ENCODE measurements at places on chromosomes 2 and 18. TPM values are rescaled to one million over a fixed set of nuclear protein-coding genes. Genes with fewer than 3 reads are reported as not detected.
A peak's percentile ranks its signal among the peaks of the same experiment; 100 is the strongest.

DNA sequence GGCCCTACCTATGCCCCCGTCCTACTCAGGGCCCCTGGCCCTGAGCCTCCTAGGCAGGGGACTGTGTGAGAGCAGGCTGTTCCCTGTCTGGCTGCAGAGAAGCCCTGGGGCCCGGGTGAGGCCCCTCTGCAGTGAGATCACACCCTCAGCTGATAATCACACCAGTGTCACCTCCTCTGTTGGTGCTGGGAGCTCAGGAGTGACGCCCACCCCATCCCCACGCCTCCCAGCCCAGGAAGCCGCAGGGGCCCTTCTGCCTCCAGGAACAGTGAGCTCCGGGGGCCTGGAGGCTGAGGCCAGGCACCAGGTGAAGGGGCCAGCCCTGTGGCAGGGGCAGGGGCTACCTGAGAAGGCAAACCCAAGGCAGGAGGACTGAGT lies 20.0 kb downstream of the KCNIP3 start:
- no peak overlapping the region for H3K4me3 ChIP-seq
- H3K27me3 ChIP-seq = no peaks in the 10 kb centered on the region
- no peaks in the 10 kb centered on the region for H3K36me3 ChIP-seq
- no peak overlapping the region for H3K27ac ChIP-seq
- H3K4me1 ChIP-seq = no peaks in the 10 kb centered on the region

DNA sequence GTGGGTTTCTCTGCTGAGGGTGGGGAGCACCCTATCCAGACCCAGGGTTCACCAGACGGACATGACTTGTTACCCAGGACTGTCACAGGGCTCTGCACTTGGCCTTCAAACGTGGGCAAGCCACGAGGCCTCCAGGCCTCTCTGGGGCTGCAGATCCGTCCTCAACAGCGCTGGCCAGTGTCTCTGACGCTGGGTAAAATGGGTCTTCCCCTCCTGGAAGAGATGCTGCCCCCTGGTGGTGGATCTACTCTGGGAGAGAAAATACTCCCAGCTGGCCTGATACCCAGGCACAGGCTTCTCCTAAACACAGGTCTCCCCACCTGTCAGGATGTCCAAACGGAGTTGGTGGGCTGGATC lies 3.7 kb downstream of the GPR17 start:
- no peak overlapping the region for H3K4me3 ChIP-seq
- H3K27ac ChIP-seq = no peak overlapping the region
- H3K4me1 ChIP-seq = peaks cover 10% of the 10 kb centered on the region
- no peaks in the 10 kb centered on the region for H3K36me3 ChIP-seq
- H3K27me3 ChIP-seq = no peaks in the 10 kb centered on the region

- H3K36me3 ChIP-seq = no peaks in the 10 kb centered on the region
- no peak for DNase-seq
- no peak overlapping the region for H3K4me3 ChIP-seq
- H3K27ac ChIP-seq = no peak overlapping the region
These were observed 15.7 kb upstream of the ACVR2A start for GRCh38 chr2:147829106-147829505.

GRCh38 chr2:239208465-239209180 lies 192.2 kb downstream of the HDAC4 start:
- H3K27me3 ChIP-seq = no peaks in the 10 kb centered on the region
- no peak overlapping the region for H3K27ac ChIP-seq
- H3K36me3 ChIP-seq = no peaks in the 10 kb centered on the region

DNA sequence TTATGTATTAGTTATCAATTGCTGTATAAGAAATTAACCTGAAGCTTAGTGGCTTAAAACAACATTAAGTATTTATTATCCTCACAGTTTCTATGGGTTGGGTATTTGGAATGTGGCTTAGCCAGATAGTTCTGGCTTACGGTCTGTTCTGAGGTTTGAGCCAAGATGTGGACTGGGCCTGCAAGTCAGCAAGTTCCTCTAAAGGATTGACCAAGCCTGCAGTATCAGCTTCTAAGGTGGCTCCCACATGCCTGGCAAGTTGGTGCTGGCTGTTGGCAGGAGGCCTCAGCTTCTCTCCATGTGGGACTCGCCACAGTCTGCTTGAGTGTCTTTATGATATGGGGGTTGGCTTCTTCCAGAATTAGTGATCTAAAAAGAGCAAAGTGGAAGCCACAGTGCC lies 45.0 kb upstream of the TCF4 start:
- H3K27ac ChIP-seq = no peak overlapping the region
- DNase-seq = no peak
- no peaks in the 10 kb centered on the region for H3K4me1 ChIP-seq
- no peaks in the 10 kb centered on the region for H3K27me3 ChIP-seq
- H3K4me3 ChIP-seq = no peak overlapping the region
- no peaks in the 10 kb centered on the region for H3K36me3 ChIP-seq

- H3K27ac ChIP-seq = no peak overlapping the region
- no peaks in the 10 kb centered on the region for H3K36me3 ChIP-seq
These were observed 23.5 kb downstream of the IGFBP5 start for GRCh38 chr2:216671791-216672343.

- no peak overlapping the region for H3K27ac ChIP-seq
- peak overlapping the region; percentile 11 for H3K4me3 ChIP-seq
- DNase-seq = peak; percentile 47
- H3K4me1 ChIP-seq = peaks cover 15% of the 10 kb centered on the region
- peaks cover 8% of the 10 kb centered on the region for H3K27me3 ChIP-seq
These were observed 47.5 kb upstream of the SP3 start for GRCh38 chr2:174012347-174013314.

DNA sequence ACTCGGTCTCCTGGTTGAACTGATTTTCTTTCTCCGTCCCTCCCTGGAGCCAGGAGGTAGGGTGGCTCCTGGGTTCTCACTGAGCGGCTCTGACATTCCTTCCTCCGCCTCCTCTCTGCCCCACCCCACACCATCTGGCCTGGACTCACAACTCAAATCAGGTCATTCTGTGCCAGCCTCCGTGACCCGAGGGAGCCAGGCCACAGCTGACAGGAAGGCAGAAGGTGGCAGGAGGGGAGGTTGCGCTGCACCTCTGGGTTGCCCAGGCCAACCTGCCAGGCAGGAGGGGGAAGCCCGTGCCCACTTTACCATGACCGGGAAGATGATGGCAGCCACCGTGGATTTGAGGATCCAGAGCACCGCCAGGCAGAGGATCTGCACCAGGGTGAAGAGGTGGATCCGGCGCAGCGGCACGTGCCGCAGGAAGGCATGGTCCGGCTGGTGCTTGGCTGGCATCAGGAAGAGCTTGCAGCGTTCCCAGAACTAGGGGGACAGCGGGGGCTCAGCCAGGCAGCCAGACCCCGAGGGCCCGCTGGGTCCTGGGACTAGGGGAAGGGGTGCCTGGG lies 28.3 kb downstream of the MTHFD2 start:
- H3K27me3 ChIP-seq = no peaks in the 10 kb centered on the region
- H3K4me1 ChIP-seq = no peaks in the 10 kb centered on the region
- no peak overlapping the region for H3K27ac ChIP-seq
- no peaks in the 10 kb centered on the region for H3K36me3 ChIP-seq
- no peak overlapping the region for H3K4me3 ChIP-seq

- no peak for DNase-seq
- H3K36me3 ChIP-seq = no peaks in the 10 kb centered on the region
- H3K4me3 ChIP-seq = no peak overlapping the region
- no peak overlapping the region for H3K27ac ChIP-seq
- H3K27me3 ChIP-seq = peaks cover 2% of the 10 kb centered on the region
These were observed 240.7 kb downstream of the SH3RF3 start for GRCh38 chr2:109369671-109370191.

GRCh38 chr18:80147037-80147417 lies 38.0 kb downstream of the ADNP2 start:
- H3K4me1 ChIP-seq = peaks cover 15% of the 10 kb centered on the region
- DNase-seq = peak; percentile 20
- H3K27me3 ChIP-seq = peaks cover 9% of the 10 kb centered on the region
- peak overlapping the region; percentile 74 for H3K4me3 ChIP-seq
- peaks cover 7% of the 10 kb centered on the region for H3K36me3 ChIP-seq
- no peak overlapping the region for H3K27ac ChIP-seq

- peak overlapping the region; percentile 61 for H3K4me3 ChIP-seq
- H3K27me3 ChIP-seq = no peaks in the 10 kb centered on the region
- peaks cover 50% of the 10 kb centered on the region for H3K36me3 ChIP-seq
- H3K27ac ChIP-seq = peak overlapping the region; percentile 93
These were observed 35.1 kb downstream of the GALM start for GRCh38 chr2:38700881-38701458.

DNA sequence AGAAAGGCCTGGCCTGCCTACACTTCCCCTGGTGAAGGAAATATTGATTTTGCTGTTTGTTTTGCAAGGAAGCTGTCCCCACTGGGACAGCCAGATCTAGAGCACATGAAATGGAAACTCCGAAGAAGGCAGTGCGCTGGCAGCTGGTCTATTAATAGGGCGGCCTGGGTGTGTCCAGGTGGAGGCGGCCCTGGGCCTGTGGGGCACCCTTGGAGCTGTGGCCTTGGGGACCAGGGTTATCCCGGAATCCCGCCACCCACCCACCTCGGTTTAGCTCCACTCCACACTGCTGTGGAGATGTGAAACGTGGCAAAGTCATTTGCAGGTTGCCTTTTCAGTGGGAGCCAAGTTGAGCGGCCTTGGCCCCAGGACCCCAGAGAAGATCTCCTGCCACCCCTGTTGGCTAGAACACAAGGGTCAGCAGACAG lies 204.3 kb downstream of the KLHL29 start:
- no peaks in the 10 kb centered on the region for H3K4me1 ChIP-seq
- H3K4me3 ChIP-seq = no peak overlapping the region
- H3K36me3 ChIP-seq = no peaks in the 10 kb centered on the region
- H3K27ac ChIP-seq = no peak overlapping the region
- H3K27me3 ChIP-seq = no peaks in the 10 kb centered on the region

GRCh38 chr18:77762642-77763041 lies 513.0 kb downstream of the GALR1 start:
- H3K4me3 ChIP-seq = no peak overlapping the region
- no peaks in the 10 kb centered on the region for H3K36me3 ChIP-seq
- H3K27me3 ChIP-seq = peaks cover 20% of the 10 kb centered on the region
- no peak for DNase-seq

- H3K36me3 ChIP-seq = no peaks in the 10 kb centered on the region
- H3K4me1 ChIP-seq = peaks cover 15% of the 10 kb centered on the region
- H3K4me3 ChIP-seq = no peak overlapping the region
- DNase-seq = no peak
- peaks cover 8% of the 10 kb centered on the region for H3K27me3 ChIP-seq
- H3K27ac ChIP-seq = no peak overlapping the region
These were observed 26.5 kb downstream of the CRACDL start for GRCh38 chr2:98909317-98910211.

DNA sequence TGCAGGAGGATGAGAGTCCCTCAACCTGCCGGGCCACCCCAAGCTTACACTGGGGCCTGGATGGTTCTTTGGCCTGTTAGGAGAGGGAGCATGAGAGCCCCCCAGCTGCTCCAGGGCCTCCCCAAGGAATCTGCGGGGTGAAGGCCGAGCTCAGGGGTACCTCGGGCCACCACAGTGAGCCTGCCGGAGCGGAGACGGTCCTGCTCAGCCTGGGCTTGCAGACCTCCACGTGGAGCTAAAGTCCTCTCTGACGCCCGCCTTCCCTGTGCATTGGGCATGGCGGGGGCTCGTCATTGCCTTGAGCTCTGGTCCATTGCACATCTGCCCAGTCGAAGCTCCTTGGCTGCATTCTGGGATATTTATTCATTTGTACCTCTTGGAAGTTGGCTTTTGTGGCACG lies 62.7 kb downstream of the ASB1 start:
- peaks cover 14% of the 10 kb centered on the region for H3K4me1 ChIP-seq
- H3K27me3 ChIP-seq = no peaks in the 10 kb centered on the region
- H3K27ac ChIP-seq = no peak overlapping the region
- no peak overlapping the region for H3K4me3 ChIP-seq

DNA sequence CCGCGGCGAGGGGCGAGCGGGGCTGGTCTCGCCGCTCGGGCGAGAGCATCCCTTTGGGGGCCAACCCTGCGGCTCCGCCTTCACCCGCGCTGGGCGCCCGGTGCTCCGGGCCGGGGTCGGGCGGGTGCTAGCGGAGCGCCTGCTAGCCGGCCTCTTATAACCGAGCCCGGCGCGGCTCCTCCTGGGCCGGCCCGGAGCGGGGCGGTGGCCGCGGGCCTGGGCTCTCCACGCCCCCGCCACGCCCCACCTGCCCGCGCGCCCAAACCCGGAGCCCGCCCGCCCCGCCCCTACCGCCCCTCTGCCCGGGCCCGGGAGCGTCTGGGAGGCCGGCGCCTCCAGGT lies at the start of gene FOXI3:
Gene FOXI3, minus strand, starts transcription at position 129 of the 341 bp plus-strand sequence. CDS start 158 bp downstream, outside the sequence.
- H3K4me3 ChIP-seq = peak within 1 kb of the TSS; percentile 66
- H3K36me3 ChIP-seq = no peaks in the 10 kb centered on the region
- DNase-seq = peak; percentile 10
- peaks cover 8% of the 10 kb centered on the region for H3K4me1 ChIP-seq
- peaks cover 52% of the 10 kb centered on the region for H3K27me3 ChIP-seq
- H3K27ac ChIP-seq = no peak within 1 kb of the TSS

- H3K27ac ChIP-seq = no peak overlapping the region
- no peak for DNase-seq
- H3K36me3 ChIP-seq = no peaks in the 10 kb centered on the region
- H3K27me3 ChIP-seq = no peaks in the 10 kb centered on the region
- no peaks in the 10 kb centered on the region for H3K4me1 ChIP-seq
These were observed 121.3 kb upstream of the SYT4 start for GRCh38 chr18:43398601-43399000.

DNA sequence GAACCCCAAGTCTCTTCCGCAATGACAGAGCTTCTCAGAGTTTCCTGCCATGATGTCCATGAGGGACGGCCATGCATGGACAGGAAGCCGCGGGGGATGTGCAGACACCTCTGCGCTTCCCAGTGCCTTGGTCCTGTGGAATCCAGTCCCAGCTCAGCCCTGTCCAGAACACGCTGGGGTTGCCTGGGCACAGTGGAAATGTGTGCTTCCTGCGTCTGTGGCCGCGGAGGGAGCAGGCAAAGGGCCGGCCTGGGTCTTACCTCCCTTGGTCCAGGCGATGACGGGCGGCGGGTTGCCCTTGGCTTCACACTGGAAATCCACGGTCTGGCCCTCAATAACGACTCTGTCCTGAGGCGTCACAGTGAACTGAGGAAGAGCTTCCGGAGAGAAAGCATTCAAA lies 79.6 kb downstream of the PXDN start:
- DNase-seq = no peak
- no peak overlapping the region for H3K27ac ChIP-seq
- no peaks in the 10 kb centered on the region for H3K4me1 ChIP-seq
- H3K36me3 ChIP-seq = no peaks in the 10 kb centered on the region

HPCAL1 gene
- total RNA-seq = 109 TPM

POTEJ gene
- not detected for total RNA-seq

EFEMP1 gene
- not detected for total RNA-seq

CNGA3 gene
- total RNA-seq = not detected

TMSB10 gene
- total RNA-seq = 2,345 TPM

CYP26B1 gene
- total RNA-seq = not detected

MYO5B gene
- total RNA-seq = 0.23 TPM

DSC2 gene
- total RNA-seq = not detected

LRRC30 gene
- total RNA-seq = not detected

GCG gene
- not detected for total RNA-seq

C1QL2 gene
- total RNA-seq = not detected

RNU2-63P gene
- 1.7 TPM for total RNA-seq

NYAP2 gene
- not detected for total RNA-seq

IL36A gene
- not detected for total RNA-seq

Measured in activated CD4-positive, alpha-beta T cell treated with anti-CD3 and anti-CD28 coated beads for 36 hours (primary cell).